ENCODE measurements at places on chromosomes 7 and 10.

DNA sequence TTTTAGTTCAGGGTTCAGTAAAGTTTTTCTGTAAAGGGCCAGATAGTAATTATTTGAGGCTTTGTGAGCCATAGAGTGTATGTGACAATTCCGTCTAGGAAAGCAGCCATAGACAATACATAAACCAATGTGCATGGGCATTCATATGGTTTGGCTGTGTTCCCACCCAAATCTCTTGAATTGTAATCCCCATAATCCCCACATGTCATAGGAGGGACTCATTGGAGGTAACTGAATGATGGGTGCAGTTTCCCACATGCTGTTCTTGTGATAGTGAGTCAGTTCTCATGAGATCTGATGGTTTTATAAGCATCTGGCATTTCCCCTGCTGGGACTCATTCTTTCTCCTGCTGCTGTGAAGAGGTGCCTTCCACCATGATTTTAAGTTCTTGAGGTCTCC is 29.9 kb downstream of the SEC61G start:
- DNase-seq = no peak

- no peak for DNase-seq
Measured at GRCh38 chr10:99788598-99789256, 6.3 kb downstream of the ABCC2 start.

DNA sequence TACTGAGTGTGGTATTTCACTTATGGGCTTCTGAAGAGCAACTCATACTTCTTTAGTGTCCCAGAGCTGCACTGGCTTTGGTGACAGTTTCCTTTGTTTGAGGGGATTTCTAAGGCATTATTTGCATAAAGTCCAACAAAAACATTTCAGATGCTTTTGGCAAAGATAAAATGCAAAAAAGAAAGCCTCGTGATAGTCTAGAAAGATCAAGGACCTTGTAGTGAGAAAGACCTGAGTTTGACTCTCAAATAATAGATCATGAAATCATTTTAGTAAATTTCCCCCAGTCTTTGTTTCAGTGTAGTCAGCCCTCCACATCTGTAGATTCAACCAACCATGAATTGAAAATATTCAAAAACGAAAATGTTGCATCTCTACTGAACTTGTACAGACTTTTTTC is 107.4 kb downstream of the EEPD1 start:
- no peak for DNase-seq

DNA sequence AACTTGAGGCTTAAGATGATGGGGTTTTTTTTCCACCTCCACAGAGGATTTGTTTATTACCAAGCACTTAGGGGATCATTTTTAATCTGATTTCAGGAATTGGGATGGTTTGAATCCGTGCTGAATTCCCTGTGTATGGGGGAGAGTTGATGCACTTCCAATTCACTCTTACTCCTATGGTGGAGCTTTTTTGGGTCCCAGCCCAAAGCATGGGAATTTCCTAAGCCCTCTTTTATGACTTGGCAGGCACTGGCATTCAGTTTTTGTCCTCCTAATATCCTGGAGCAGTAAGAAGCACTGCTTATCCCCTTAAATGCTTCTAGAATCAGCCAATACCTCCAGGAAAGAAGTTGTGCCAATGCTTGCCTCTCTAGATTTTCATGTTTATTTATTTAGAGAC is 78.7 kb downstream of the HYCC1 start:
- no peak for DNase-seq

DNA sequence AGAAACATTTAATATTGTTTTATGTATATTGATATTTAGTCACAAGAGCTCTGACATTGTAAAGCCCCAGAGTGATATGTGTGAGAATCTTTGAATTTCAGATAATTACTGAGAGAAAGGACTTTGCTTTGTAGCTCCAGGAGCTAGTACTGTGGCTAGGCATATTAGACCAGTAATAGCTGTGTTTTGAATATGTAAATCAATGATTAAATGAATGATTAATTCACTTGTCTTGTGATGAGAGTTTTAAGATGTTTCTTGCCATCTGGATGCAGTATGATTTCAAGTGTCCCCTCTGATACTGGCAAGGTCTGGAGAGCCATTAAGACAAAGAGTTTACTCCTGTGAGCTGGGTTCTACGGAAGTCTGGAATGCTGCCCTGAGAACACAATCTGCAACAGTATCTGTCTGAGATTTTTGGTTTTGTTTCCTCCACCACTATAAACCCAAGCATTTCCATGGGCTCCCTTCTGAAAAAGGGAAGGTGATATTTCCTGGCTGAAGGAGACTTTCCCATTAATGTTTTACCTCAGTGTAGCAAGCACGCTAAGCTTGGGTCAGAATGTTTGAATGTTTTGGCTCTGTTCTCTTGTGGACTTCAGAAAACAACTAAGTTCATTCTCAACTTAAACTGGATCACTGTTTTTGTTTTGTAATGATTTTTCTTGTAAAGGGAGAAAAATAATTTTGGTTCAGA is 61.3 kb upstream of the BICC1 start:
- no peak for DNase-seq

DNA sequence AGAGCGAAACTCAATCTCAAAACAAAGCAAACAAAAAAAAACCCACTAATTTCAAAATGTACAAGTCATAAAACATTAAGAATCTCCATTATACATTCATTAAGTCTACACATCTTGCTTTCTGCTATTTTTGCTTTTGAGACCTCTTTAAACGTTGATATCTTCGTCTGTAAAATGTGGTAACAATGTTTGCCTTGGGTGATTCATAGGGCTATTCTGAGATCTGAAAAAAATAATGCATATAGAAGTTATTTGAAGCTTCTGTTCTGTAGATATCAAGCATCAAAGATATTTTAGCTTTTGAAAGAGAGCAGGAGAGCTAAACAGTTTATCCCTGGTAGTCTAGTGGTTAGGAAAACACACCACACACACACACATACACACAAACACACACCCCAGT is 158.1 kb upstream of the PLXDC2 start:
- DNase-seq = no peak

GRCh38 chr10:85575441-85575840 is 791.2 kb downstream of the GRID1 start:
- no peak for DNase-seq

DNA sequence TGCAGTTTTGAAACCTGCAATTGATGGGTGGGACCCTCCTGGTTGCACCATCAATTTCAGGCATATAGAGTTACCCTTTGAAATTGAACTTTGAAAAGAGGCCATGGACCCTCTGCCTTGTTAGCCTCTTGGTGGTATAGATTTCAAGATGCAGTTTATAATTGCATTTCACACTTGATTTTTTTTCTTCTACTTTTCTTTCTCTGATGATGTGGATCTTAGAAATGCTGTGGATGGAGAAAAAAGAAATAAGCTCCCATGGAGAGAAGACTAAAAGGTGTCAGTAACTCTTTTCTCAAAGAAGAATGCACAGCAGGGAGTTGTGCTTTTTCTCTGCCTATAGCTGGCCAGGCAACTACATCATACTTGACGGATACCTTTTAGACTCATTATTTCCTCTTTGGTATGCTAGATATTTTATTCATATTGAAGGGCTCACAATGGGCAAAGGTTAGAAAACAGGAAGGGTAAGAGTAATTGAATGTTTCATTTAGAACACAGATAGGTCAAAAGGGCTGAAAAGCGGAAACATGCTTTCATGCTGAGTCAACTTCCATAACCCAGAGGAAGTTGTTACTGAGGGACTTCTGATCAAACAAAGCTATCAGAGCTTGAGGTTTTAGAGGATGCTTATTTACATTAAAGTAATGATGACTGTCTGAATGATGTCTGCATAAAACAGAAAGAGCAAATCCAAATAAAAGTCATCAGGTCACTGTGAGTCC is 773.2 kb upstream of the LRRN3 start:
- no peak for DNase-seq

GRCh38 chr7:93145354-93145753 is 2.8 kb downstream of the SAMD9L start:
- no peak for DNase-seq

DNA sequence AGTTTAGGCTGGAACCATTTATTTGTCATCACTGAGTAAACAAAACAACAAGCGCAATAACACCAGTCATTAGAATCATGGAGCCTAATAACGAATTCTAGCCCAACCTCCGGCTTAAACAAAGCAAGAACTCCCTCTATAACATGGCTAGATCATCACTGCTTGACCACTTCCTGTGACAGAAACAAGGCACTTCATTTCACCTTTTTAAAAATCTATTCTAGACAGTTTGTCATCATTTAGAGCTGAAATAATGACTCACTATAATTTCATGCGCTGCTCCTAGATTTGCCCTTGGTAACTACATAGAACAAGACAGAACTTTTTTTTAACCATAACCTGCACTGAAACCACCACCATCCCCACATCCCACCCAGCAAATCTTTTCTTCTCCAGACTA is 81.3 kb downstream of the OSBPL3 start:
- DNase-seq = no peak
